ENCODE measurements at places on chromosomes 2 and 18.

DNA sequence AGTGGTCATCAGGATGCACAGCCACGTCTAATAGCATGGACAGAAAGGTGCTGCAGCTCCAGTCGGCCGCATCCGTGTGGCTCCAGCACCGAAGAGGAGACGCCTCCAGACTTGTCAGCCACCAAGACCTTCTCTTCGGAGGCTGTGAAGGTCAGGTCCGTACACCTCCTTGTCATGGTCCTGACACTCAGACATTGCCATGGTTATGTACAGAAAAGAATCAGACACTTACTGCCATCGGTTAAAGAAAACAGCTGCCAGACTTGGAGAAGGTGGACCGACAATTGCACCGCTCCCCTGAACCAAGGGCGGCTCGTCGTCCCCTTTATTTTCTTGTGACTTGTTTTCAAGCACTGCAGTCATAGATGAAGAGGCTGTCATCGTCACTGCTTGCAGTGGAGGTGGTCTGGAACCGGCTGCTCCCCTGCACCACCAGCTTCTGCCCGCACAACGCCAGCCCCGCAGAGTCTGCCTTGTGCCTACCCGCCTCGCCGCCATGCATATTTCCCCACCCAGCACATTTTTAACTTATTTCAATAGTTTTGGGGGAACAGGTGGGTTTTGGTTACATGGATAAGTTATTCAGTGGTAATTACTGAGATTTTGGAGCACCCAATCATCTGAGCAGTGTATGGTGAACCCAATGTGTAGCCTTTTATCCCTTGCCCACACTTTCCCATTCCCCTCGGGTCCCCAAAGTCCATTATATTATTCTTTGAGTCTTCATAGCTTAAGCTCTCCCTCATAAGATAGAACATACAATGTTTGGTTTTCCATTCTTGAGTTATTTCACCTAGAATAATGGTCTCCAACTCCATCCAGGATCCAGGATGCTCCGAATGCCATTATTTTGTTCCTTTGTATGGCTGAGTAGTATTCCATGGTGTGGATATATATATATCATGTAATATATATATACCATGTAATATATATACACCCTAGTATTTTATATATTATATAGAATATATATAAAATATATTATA, 18.1 kb downstream of the FBXO48 start:
- DNase-seq: no peak

GRCh38 chr2:241268306-241268705, 47.2 kb downstream of the HDLBP start:
- DNase-seq: no peak

DNA sequence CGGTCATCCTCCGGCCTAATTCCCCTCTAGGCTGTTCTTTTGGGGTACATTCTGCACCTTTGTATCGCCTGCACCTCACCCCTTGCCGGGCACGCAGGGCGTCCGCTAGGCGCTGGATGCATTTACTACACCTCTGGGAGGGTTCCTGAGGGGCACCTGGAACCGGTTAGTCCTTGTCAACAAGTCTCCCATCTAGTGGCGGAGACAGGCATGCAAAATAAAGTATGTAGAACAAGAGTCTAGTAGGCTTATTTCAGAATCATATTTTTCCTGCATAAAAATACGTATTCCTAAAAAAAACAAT, 705 bp upstream of the TEX261 start:
- no peak for DNase-seq

GRCh38 chr18:42838546-42839145, 276.8 kb downstream of the RIT2 start:
- DNase-seq: no peak

- no peak for DNase-seq
Observed at GRCh38 chr2:189267925-189268579, 88.5 kb upstream of the COL5A2 start.

DNA sequence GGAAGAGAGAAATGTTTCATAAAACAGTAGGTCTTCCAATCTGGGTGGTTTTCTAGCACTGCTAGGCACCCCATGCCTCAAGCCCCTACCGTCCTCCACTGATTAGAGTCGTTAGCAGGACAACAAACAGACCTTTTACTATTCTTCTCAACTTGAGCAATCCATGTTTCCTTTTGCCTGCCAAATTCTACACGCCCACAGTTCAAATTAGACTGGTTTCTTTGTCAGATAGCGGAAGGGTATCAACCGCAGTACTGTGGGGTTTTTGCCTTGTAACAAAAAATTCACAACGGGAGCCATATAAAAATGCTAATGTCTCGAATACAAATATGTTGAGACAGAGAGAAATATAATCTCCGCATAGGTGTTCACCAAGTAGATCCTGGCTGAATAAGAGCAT, 59.9 kb downstream of the VIT start:
- DNase-seq: no peak

GRCh38 chr2:96353032-96353561, 17.5 kb downstream of the NCAPH start:
- no peak for DNase-seq

DNA sequence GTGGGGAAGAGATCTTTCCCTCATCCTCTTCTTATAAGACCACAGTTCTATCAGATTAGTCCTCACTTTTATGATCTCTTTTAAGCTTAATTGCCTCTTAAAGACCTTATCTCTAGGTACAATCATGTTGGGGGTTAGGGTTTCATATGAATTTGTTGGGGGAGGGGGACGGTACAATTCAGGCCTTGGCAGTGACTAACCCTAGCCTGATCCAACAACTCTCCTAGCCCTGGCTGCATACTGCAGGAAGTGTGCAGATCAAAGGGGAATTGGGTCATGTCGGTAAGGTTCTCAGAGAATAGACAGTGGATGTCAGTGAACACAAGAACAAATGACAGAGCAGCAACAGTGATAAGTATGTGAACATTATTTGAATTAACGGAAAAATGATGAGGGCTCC, 16.4 kb downstream of the CAPN13 start:
- DNase-seq: no peak

DNA sequence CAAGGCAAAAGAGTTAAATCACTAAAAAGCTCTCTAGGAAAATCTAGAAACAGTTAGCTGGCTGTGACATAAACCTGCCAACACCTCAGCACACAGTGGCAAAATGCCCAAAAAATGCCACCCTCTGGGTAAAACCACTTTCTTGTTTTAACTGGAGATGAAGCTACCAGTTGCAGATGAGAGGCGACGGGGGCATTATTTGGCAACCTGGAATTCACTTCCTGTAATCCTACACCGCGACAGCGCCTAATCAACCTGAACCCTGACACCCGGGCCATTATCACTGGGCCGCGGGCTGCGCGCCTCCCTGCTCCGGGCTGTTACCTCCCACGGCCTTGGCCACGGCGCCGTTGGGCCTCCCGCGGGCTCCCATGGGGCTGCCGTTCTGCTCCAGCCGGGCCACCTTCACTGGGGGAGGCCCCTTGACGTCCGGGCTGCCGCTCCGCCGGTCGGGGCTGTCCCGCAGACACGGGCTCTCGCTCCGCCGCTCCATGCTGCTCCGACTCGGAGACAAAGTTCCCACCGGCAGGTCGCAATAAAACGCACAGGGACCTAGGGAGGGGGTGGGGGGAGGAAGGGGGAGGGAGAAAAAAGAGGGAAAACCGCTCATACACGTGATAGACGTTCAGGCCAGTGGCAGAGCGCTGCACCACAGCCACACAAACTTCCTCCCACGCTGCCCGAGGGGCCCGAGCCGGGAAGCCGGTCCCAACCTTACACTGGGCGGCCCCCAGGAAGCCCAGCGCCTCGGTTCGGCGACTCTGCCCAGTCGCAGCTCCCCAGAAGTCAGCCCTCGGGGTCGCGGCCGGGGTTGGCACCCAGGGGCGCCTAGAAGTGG, 2.0 kb downstream of the SATB2 start:
- DNase-seq: no peak

GRCh38 chr18:69787825-69788547, 159.7 kb downstream of the CD226 start:
- no peak for DNase-seq

DNA sequence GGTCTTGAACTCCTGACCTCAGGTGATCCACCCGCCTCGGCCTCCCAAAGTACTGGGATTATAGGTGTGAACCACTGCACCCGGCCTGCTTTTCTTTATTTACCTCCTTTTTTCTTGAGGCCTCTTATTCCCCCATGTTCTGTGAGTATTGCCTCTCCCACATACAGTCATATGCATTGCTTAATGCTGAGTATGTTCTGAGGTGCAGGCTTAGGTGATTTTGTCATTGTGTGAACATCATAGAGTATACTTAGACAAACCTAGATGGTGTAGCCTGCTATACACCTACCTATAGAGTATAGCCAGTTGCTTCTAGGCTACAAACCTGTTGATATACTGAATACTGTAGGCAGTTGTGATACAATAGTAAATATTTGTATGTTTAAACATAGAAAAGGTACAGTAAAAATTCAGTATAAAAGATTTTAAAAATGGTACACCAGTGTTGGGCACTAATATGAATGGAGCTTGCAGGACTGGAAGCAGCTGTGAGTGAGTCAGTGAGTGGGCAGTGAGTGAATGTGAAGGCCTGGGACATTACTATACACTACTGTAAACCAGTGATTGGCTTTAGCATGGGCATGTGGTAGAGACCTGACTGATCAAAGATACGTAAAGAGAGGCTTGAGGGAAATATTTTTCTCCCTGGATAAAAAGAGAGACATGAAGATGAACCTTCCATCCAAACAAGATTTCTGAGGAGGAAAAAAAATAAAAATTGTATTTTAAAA, 17.6 kb downstream of the SLC39A10 start:
- DNase-seq: no peak

DNA sequence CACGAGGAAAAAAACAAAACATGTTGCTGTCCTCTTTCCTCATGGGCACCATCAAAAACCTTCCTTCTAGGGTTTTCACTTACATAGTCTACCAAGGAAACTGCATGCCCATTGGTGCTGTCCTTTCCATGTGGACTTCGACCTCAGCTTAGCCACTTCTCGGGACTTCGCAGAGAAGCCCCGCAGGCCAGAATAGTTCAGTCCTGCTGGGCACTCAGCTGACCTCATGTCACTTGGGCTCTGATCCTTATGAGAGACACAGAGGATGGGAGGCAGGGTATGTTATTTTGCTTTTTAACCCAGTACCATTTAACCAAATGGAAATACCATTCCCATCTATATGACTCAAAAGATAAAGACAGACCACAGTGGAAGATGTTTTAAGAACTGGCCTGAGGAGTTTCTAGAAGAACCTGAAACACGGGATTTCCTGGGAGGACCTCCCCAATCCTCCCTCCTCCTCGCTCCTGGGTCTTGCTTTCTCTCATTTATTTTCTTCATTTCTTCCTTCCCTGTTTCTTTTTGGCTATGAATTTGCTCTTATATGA, 28.4 kb downstream of the AAK1 start:
- DNase-seq: no peak

DNA sequence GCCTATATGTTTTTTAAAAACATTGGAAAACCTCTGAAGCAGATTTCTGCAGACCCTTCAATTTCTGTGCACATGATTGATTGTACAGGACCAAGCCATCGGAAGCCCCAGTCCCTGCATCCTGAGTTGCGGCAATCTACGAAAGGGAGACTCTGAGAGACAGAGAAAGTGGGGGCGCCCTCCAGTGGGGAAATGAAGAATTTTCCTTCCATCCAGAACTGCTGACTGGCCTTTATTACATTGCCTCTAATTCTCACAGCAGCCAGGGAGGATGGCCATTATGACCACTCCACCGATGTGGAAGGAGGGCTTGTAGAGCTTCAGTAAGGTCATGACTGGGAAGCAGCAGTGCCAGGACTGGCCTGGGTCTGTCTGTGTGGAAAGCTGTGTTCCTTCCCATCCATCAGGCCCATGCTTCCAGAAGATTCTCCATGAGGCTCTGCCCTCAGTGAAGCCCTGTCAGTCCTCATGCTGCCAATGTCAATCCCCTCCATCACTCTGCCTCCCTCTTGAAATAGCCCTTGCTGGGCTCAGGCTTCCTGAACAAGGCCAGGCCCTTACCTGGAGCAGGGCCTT, 20.0 kb upstream of the RESP18 start:
- no peak for DNase-seq

DNA sequence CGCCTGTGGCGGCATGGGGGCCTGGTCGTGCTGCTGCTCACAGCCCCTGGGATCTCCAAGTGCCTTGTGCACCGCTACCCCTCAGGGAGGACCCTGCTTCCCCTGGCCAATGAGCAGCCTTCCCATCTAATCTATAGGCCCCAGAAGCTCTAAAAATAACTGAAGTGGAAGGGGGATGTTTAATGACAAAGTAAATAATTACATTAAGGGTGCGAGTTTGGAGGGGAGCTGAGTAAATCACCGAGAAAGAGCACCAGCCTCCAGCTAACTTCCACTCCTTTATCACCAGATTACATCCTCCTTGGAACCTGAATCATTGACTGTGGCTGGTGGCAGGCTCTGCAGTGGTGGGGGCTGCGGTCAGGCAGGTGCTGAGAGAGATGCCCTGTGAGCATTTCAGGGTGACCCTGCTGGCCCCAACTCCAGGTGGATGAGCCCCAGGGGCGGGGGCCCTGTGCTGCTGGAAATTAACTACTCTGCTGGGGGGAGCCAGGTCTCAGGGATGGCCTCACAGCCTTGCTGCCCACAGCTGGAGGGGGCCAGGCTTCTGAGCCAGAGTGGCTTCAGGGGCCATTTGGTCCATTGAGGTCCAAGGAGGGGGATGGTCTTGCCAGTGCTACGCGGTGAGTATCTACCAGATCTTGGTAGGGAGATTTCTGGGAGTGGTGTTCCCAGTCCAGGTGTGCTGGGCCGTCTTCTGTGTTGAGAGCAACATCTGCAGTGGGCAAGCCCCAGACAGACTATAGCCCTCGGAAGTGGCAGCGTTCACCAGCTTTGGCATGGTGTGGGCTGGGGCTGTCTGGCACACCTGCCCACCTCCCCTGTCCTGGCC, 74.2 kb downstream of the GLI2 start:
- no peak for DNase-seq

DNA sequence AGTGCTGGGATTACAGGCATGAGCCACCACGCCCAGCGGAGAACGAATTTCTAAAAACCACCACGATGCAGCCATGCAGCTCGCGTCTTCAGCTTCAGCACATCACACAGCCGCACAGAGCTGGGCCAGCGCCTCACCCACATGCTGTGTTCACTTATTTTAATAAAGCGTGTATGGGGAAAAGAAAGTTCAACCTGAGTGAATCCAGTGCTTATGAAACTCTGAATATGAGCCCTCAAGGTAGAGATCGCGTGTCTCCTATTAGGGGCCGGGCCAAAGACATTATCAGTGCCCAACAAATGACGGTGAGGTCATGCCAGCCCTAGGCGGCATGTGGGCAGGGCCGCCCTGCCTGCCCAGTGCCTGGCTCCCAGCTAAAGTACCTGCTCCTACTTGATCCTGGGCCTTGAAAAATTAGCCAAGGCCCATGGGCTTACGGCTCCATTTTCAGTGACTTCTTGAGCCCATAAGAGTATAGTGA, 44.3 kb downstream of the SPRED2 start:
- DNase-seq: no peak

GRCh38 chr2:201668402-201668910, 25.2 kb upstream of the TMEM237 start:
- no peak for DNase-seq

GRCh38 chr2:235855011-235855410, 313.2 kb downstream of the GBX2 start:
- DNase-seq: peak; percentile 18

DNA sequence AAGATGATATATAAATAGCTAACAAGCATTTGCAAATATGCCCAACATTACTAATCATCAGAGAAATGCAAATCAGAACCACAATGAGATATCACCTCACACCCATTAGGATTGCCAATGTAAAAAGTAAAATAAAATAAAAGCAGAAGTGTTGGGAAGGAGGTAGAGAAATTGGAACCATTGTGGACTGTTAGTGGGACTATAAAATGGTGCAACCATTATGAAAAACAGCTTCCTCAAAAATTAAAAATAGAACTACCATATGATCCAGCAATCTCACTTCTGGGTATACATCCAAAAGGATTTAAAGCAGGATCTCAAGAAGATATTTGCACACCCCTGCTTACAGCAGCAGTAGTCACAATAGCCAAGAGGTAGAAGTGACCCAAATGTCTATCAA, 99.8 kb upstream of the DAPL1 start:
- no peak for DNase-seq
